ENCODE measurements at places on chromosomes 6 and 20.

GRCh38 chr20:45779011-45779915, 12.4 kb downstream of the WFDC3 start:
- DNase-seq = no peak

DNA sequence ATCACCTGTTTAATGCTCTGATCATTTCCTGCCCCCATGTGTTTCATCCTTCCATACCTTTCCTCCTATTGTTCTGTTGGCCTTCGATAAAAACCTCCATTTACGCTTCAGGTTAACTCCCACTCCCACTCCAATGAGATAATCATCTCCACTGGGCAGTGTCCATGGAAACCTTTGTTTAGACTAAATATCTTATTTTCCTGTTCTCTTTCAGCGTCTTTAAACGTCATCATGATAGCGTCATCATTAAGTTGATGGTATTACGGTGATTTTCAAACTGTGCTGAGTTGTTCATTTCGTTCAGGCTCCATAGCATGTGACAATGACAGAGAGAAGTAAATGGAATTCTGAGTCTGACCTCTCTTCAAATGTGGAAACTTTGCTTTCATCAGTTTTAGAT, 970.5 kb upstream of the SLC35B3 start:
- DNase-seq = no peak

DNA sequence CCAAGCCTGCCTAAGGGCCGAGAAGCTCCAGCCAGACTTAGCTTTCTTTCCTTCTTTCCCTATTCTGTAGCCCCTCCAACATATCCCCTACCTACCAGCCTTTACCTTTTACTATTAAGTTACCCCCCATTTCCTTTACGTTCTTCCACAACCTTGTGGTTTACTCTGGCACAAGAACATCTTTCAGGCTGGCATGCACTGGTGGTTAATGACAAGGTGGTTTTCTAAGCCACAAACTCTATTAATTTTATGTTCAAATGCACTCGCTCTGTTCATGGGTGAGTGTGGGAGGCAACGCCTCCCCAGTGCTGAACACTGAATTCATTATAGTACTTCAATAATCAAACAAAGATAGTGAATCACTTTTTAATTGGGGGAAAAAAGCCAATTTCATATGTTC, 64.4 kb downstream of the TRERF1 start:
- DNase-seq = no peak

DNA sequence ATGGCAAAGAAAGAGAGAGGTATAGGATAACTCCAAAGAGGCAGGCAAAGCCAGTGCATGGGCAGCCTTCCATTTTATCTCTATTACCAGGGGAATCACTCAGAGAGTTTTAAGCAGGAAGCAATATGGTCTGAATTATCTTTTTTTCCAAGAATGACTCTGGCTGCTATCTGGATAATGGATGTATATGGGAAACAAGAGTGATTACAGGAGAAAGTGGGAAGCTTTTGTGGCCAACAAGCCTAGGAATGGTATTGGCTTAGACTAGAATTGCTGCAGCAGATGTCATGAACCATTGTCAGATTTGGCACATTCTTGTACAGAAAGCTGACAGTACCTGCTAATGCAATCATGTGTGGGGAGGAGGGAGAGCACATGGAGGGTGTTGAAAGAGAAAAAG, 73.0 kb upstream of the BTBD3 start:
- no peak for DNase-seq

DNA sequence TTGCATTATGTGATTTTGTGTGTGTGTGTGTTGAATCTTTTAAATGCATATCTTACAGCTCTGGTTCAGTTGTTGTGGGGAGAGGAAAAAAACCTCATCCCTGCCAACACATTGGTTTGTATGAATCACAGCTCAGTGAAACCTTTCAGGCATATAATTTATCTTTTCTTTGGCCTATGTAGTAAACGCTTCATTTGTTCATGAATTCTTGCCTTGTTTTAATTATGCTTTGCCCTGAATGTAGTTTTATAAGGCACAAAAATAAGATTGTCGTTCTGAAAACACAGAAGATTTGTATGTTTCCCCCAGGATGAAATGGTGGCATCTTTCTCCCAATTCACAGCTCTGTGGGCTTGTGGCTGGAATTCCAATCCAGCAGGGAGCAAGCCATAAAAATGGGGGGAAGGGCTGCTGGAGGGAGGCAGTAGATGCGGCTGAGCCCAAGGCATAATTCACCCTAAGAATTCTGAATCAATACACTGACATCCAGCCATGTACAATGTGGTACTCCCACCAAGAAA, 45.1 kb downstream of the BCAS1 start:
- no peak for DNase-seq

DNA sequence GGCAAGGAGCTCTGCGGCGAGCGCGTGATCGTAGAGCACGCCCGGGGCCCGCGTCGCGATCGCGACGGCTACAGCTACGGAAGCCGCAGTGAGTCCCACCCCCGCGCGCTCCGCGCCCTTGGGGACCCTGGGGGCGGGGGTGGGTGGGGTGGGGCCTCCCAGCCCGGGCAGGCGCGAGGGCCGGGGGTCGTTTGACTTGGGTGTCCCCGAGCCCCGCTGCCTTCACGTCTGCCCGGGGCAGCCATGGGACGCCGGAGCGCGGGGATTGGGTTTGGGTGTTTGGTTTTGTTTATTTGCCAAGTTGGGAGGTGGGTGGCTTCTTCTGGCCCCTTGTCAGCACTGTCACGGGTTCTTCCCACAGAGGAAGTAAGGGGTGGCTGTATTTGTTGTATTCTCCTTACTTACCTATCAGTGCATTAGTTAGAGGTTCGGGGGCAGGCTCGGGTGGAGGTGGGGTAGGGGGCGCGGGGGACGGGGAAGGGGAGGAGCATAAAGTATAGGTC, 777 bp downstream of the SRSF6 start:
- DNase-seq = no peak

DNA sequence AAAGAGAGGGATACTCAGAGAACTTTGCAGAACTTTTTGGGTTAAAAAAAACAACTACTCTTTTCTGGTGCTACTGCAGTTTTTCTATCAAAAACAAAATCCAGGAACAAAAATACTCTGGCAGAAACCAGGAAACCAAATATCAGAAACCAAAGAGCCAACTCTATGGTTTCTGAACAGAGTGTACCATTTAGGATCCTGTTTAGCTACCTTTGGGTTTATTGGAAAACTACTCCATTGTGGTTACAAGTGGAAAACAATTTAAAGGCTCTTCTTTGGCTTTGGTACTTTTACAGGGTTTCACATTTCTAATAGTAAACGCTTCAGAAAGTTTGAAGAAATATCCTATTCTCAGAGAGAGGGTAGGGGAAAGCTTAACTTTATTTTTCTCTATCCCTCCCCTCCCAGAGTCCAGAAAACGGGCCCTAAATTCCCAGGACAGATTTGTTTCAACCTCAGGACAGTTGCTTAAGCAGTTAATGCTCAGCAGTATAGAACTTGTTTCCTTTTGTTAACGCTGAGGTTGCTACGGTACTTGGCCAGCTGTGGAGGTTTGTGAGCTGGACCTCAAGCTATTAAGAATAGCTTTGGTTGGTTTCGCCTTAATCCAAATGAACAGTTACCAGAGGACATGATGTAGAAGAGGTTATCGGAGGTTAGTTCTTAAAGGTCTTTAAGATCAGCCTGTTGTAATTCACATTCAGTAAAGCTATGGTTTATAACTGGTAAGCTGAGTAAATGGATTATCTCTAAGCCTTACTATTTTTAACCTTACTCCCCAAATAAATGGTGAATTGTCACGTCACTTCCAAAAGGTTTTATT, 47.9 kb downstream of the FOXO3 start:
- DNase-seq = no peak

DNA sequence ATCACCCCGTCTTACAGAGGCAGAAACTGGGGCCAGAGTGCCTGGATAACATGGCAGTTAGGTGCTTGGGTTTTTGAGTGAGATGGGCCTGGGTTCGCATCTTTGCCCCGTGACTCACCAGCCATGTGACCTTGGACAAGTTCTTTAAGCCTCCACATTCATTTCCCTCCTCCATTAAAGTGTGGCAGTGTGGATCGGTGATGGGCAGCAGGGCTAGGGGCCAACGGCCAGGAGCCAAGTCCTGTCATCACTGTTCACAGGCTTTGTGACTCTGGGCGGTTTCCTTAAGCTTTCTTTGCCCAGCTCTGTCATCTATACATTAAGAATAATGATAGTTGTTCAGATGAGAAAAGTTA, 85.5 kb upstream of the PMEPA1 start:
- no peak for DNase-seq

DNA sequence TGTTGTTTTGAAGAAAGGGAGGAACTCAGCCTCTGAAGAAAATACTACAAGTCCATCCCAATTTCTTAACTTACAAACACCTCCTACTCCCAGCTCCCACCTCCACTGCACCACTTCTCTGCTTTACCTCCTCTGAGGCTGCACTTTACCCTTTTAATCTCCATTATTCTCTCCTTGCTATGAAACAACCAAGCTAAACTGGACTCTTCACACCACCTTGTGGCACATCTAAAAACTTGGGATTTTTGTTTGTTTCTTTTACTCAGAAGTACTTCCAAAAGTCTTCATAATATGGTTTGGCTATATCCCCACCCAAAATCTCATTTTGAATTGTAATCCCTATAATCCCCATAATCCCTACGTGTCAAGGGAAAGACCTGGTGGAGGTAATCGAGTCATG, 142.2 kb downstream of the MOXD1 start:
- no peak for DNase-seq

- DNase-seq = peak; percentile 13
Measured at GRCh38 chr6:82030301-82030700, 217.2 kb downstream of the IBTK start.

DNA sequence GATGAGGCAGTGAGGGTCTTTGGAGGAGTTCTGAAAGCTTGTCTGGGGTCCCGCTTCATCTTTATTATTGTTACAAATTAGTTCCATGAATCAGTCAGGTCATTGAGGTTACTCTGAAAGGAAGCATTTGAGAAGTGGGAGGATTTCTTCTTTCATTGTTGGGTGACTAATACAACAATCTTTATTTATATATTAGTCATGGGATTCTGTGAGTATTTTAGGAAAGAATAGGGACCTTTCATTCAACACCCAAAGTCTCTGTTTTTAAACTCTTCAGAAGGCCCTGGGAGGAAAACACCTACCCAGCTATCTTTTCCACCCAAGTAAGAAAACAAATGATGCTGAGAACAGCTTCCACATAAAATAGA, 98.3 kb downstream of the SOD2 start:
- no peak for DNase-seq

DNA sequence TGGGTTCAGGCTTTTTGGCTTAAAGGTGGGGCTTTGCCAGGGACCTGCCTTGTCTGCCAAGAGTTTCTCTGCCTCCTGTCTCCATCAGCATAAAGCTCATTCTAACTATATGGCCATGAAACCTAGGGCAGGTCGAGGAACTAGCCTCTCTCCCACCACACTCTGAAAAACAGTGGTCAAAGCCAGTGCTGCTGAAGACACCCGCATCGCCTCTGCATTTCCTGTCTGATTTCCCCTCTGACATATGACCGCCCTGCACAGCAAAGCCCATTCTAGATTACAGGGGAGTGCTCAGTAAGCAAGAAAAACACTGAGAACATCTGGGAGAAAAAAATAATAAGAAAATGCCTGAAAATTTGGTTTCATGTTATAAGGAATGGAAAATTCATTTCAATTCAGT, 573.6 kb downstream of the PRKN start:
- no peak for DNase-seq

DNA sequence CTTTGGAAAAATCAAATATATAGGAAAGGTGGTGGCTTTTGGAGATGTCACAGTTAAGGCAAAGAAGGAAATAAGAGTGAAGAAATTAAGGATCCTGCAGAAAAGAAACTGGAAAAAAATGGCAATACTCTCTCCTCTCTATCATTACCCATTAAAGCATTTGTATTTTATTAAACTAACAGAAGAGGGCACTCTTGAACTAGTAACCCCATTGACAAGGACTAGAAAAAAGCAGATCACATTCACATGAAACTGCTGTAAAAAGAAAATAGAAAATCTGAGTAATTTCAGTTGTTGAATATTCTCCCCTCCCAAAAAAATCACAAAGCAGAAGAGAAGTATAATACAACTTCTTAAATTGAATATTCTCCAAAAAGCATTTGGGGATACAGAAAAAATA, 104.1 kb upstream of the SLC35B3 start:
- peak; percentile 17 for DNase-seq

GRCh38 chr20:57118107-57118769, 148.2 kb downstream of the BMP7 start:
- no peak for DNase-seq

DNA sequence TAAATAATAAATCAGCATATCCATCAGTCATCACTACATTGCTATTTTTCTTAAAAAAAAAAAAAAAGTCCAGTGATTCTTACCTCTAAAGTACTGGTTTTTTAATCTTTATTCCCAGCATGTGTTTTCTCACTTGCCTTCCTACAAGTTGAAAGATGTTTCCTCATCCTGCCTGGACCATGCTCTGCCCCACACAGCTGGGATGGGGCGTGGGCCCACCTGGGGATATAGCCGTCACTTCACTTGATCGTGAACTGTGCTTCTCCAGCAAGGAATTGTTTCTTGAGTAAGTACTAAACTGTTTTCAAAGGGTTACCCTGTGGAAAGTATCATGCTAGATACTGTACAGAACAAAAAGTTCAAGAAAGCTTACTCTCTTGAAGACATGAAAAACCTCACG, 212.6 kb upstream of the HTR1E start:
- DNase-seq = no peak

GRCh38 chr20:62740286-62741141, 31.9 kb downstream of the NTSR1 start:
- no peak for DNase-seq

DNA sequence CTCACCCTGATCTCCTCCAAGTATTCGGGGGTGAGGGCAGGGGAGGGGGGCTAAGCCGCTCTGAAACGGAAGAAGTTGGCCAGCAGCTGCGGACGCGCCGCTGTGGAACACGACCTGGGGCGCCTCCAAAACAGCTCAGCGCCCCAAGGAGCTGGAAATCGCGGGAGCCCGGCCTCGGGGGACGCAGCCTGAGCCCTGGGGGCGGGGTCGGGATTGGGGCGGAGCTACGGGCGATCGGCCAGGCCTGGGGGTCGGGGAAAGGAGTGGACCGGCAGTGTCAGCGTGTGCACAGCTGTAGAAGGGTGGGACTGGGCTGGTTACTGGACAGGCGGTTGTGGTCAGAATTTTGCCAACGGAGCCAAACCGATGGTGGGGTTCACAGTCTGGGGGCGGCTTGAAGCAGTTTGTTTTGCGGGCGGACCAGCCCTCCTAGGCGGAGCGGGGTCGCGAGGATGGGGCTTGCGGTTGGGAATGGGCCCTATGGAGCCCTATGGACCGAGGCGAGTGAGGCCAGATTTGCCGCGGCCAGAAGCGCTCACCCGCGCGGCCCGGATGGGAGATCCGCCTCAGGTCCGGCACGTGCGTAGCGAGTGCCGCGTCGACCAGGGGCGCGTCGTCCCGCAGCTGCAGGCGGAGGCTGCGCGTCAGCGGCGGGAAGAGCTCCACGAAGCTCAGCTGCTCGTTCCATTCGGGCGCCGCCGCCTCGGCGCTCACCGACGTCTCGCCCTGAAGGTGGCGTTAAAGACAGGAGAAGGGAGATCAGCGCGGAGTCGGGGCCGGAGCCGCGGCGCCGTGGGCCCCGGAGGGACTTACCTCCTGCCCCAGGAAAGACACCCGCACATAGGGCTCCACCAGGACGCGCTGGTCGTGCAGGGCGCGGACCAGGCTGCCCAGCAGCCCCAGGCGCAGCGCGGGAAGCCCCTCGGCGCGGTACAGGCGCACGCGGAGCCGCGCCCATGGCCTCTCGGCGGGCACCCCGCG, 14.3 kb upstream of the SPAG4 start:
- peak; percentile 20 for DNase-seq
